Memory B cell (primary cell): ENCODE measurements at places on chromosomes 16 and 17.
A peak's percentile ranks its signal among the peaks of the same experiment; 100 is the strongest.

GRCh38 chr17:31256936-31257335, 40.1 kb downstream of the OMG start:
- H3K27me3 ChIP-seq = no peaks in the 10 kb centered on the region
- H3K4me1 ChIP-seq = no peaks in the 10 kb centered on the region
- DNase-seq = no peak
- H3K27ac ChIP-seq = no peak overlapping the region
- peaks cover 3% of the 10 kb centered on the region for H3K36me3 ChIP-seq

DNA sequence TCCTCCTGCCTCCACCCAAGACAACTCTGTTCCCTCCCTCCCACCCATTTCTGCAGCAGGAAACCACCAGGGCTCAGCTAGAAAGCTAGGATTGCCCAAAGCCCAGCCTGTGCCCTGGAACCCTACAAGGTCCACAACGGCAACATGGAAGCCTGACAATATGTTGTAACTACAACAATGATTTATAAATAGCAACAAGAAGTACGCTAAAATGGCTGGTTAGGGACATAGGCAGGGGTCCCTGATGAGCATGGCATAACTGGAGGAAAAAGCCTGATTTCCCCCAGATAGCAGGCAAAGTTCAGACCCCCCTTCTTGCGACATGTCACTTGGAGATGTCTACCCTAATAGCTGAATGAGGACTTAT, 6.6 kb downstream of the ST3GAL2 start:
- peaks cover 2% of the 10 kb centered on the region for H3K36me3 ChIP-seq
- peak overlapping the region; percentile 99 for H3K27ac ChIP-seq
- H3K27me3 ChIP-seq = no peaks in the 10 kb centered on the region
- DNase-seq = no peak
- H3K4me3 ChIP-seq = peak overlapping the region; percentile 37
- H3K4me1 ChIP-seq = peaks cover 52% of the 10 kb centered on the region

- no peak for DNase-seq
- H3K27ac ChIP-seq = no peak overlapping the region
- H3K4me1 ChIP-seq = no peaks in the 10 kb centered on the region
- H3K4me3 ChIP-seq = no peak overlapping the region
These were observed 4.0 kb upstream of the APOH start for GRCh38 chr17:66233023-66233753.

DNA sequence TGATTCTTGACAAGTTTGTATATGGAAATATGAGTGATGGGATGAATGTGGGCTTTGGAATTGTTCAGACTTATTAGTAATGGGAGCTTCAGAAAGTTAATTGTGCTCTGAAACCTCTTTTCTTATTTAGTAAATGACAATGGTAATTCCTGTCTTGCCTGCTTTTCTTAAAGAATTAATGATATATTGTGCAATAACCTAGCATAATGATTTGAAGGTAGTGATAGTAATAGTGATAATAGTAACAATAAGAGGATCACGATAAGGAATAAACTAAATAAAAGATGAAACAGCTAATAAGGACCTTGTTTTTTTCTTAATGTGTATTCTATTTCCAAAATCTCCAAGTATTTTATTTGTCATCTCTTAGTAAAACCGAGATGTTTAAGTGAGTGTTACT, 245.0 kb upstream of the CPHXL start:
- no peak overlapping the region for H3K27ac ChIP-seq
- H3K4me1 ChIP-seq = no peaks in the 10 kb centered on the region
- H3K4me3 ChIP-seq = no peak overlapping the region
- H3K27me3 ChIP-seq = peaks cover 1% of the 10 kb centered on the region
- no peak for DNase-seq
- no peaks in the 10 kb centered on the region for H3K36me3 ChIP-seq

DNA sequence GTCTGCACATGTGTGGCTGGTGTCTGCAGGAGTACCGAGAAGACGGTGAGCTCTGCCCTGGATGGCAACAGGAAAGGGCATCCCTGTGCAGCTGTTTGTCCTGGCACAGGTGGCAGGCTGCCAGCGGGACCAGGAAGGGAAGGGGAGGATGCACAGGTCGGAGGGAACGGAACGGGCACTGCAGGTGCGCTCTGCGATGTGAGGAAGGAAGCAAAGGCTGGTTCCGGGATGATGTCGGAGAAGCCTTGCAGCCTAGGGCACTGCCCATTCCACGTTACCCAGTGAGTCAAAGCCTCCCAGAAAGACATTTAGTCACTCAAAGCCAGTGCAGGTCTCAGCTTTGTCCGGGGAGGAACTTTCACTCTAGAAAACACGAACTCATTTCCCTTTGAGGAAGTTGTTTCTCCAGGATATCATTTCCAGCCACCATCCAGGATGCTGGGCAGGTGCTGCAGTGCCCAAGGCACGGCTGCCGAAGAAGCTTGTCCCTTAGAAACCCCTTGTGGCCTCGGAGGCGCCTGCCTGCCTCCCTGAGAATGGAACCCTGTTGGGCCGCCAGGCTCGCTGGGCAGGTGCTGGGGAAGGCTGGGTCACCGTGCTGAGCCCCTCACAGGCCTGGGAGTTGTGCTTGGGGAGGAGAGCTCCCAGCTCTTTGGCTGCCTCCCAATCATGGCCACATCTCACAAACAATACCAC, 4.5 kb upstream of the TMEM235 start:
- no peaks in the 10 kb centered on the region for H3K36me3 ChIP-seq
- no peak overlapping the region for H3K4me3 ChIP-seq
- H3K4me1 ChIP-seq = peaks cover 2% of the 10 kb centered on the region
- H3K27ac ChIP-seq = no peak overlapping the region

DNA sequence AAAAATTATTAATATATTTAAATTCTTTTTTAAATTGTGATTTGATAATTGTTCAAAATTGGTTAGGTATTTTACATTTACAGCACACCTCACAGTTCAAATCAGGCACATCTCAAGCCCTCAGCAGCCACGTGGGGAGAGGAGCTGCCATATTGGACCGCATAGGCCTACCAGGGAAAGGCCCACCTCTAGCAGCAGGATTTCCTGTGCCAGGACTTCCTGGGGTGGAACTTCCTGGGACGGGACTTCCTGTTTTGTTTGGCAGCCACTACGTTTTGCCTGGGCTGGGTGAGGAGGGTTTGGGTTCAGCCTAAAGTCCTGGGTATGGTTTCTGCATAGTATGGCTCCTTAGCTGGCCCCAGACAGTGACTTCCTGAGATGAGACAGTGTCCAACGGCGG, 298.5 kb upstream of the FOXF1 start:
- no peak overlapping the region for H3K27ac ChIP-seq
- no peak overlapping the region for H3K4me3 ChIP-seq
- peaks cover 5% of the 10 kb centered on the region for H3K36me3 ChIP-seq
- H3K4me1 ChIP-seq = peaks cover 12% of the 10 kb centered on the region
- H3K27me3 ChIP-seq = no peaks in the 10 kb centered on the region

DNA sequence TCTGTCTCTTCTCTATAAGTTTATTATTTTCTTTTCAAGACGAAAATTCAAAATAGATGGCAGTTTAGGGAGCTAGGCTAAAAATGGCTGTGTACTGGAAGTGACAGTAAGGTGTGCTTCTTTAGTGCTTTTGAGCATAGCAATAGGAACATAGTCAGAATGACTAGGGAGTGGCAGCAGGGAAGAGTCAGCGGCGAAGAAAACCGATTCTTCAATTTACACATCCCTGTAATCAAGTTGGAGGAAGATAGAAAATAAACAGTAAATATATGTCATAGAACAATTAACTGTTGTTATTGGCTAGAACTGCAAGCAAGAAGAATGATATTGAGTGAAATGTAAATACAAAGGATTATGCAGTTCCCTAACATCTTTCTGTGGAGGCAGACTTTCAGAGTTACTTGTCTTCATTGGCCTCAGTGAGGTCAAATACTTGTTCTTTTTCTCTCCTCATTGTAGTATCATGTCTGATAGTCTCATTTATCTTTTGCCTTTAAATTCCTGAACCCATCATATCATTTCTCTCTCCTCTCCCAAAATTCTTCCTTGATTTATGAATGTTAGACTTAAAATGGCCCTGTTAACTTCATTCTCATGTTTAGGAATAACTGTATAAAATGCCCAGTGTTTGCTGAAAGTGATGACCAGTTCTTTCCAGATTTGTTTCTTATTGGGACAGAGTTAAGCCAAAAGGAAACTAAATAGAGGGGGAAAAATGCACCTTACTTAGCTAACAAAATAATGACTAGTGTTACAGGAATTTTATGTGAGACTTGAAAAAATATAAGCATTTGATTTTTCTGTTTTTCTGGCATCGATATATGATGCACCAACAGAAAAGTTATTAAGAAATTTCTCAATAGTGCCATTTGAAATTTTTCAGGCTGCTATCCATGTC, 211.4 kb downstream of the BCAS3 start:
- H3K4me1 ChIP-seq = no peaks in the 10 kb centered on the region
- DNase-seq = no peak
- H3K27ac ChIP-seq = no peak overlapping the region
- no peaks in the 10 kb centered on the region for H3K27me3 ChIP-seq

- peak; percentile 34 for DNase-seq
- H3K36me3 ChIP-seq = peaks cover 1% of the 10 kb centered on the region
- H3K27me3 ChIP-seq = peaks cover 18% of the 10 kb centered on the region
- H3K4me1 ChIP-seq = no peaks in the 10 kb centered on the region
- no peak overlapping the region for H3K4me3 ChIP-seq
- no peak overlapping the region for H3K27ac ChIP-seq
These were observed 45.0 kb upstream of the NACA2 start for GRCh38 chr17:61635913-61636432.

- peaks cover 2% of the 10 kb centered on the region for H3K27me3 ChIP-seq
- H3K4me3 ChIP-seq = no peak overlapping the region
- no peaks in the 10 kb centered on the region for H3K36me3 ChIP-seq
- no peaks in the 10 kb centered on the region for H3K4me1 ChIP-seq
- DNase-seq = no peak
These were observed 299.5 kb downstream of the MAF start for GRCh38 chr16:79301051-79301450.

- no peaks in the 10 kb centered on the region for H3K36me3 ChIP-seq
- peaks cover 8% of the 10 kb centered on the region for H3K4me1 ChIP-seq
- no peak overlapping the region for H3K27ac ChIP-seq
- no peak overlapping the region for H3K4me3 ChIP-seq
- H3K27me3 ChIP-seq = peaks cover 12% of the 10 kb centered on the region
- DNase-seq = no peak
These were observed 12.2 kb downstream of the AIPL1 start for GRCh38 chr17:6422654-6423241.

- peak overlapping the region; percentile 86 for H3K27ac ChIP-seq
- H3K4me3 ChIP-seq = peak overlapping the region; percentile 16
- peaks cover 21% of the 10 kb centered on the region for H3K4me1 ChIP-seq
- peaks cover 4% of the 10 kb centered on the region for H3K27me3 ChIP-seq
- peaks cover 2% of the 10 kb centered on the region for H3K36me3 ChIP-seq
- DNase-seq = peak; percentile 28
These were observed 138.7 kb downstream of the GAS7 start for GRCh38 chr17:10059684-10060211.

- H3K4me3 ChIP-seq = no peak overlapping the region
- no peak for DNase-seq
- peaks cover 24% of the 10 kb centered on the region for H3K27me3 ChIP-seq
- no peak overlapping the region for H3K27ac ChIP-seq
- peaks cover 7% of the 10 kb centered on the region for H3K4me1 ChIP-seq
- H3K36me3 ChIP-seq = no peaks in the 10 kb centered on the region
These were observed 391.9 kb upstream of the TNRC6C start for GRCh38 chr17:77566566-77567138.

- peaks cover 3% of the 10 kb centered on the region for H3K36me3 ChIP-seq
- no peaks in the 10 kb centered on the region for H3K27me3 ChIP-seq
- H3K4me3 ChIP-seq = peak overlapping the region; percentile 57
- H3K4me1 ChIP-seq = peaks cover 25% of the 10 kb centered on the region
These were observed 547 bp downstream of the RAB26 start for GRCh38 chr16:2148714-2149629.

GRCh38 chr16:67942200-67942509, 1.8 kb downstream of the LCAT start:
- H3K36me3 ChIP-seq = peaks cover 2% of the 10 kb centered on the region
- H3K4me3 ChIP-seq = no peak overlapping the region
- no peak for DNase-seq
- H3K27me3 ChIP-seq = no peaks in the 10 kb centered on the region
- H3K4me1 ChIP-seq = peaks cover 16% of the 10 kb centered on the region
- H3K27ac ChIP-seq = no peak overlapping the region

GRCh38 chr17:9071016-9071415, 49.7 kb downstream of the NTN1 start:
- no peak overlapping the region for H3K27ac ChIP-seq
- H3K36me3 ChIP-seq = no peaks in the 10 kb centered on the region
- peaks cover 9% of the 10 kb centered on the region for H3K27me3 ChIP-seq

- no peak for DNase-seq
- peaks cover 7% of the 10 kb centered on the region for H3K36me3 ChIP-seq
- H3K27me3 ChIP-seq = no peaks in the 10 kb centered on the region
- H3K4me1 ChIP-seq = peaks cover 13% of the 10 kb centered on the region
- no peak overlapping the region for H3K27ac ChIP-seq
These were observed 363.7 kb downstream of the SNX29 start for GRCh38 chr16:12340151-12340733.

- peaks cover 2% of the 10 kb centered on the region for H3K36me3 ChIP-seq
- H3K4me1 ChIP-seq = peaks cover 15% of the 10 kb centered on the region
- no peak for DNase-seq
- H3K4me3 ChIP-seq = no peak overlapping the region
These were observed 9.0 kb upstream of the ZFHX3 start for GRCh38 chr16:73056921-73057290.

- no peak overlapping the region for H3K27ac ChIP-seq
- H3K27me3 ChIP-seq = no peaks in the 10 kb centered on the region
- no peaks in the 10 kb centered on the region for H3K36me3 ChIP-seq
These were observed 495.5 kb upstream of the SOX9 start for GRCh38 chr17:71625330-71625729.

DNA sequence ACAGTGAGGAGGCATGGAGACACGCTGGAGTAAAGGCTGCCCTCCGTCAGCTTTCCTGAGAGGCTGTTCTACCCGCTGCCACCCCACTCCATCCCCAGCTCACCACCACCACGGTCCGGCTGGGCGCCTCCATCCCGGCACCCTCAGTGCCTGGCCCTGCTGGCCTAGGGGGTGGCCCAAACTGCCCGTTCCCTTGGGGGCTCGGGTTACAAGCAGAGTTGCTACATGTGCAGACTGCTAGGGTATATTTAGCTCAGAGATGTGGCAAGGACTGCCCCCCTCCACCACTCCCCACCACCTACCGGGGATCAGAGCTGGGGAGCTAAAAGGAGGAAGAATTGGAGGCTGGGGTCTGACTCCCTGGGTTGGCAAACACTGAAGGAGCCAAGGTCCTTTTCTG, 4.1 kb downstream of the CACNB1 start:
- H3K27ac ChIP-seq = no peak overlapping the region
- DNase-seq = no peak
- no peak overlapping the region for H3K4me3 ChIP-seq
- no peaks in the 10 kb centered on the region for H3K27me3 ChIP-seq
